Foreskin fibroblast (primary cell): ENCODE measurements at places on chromosomes 4 and X.

GRCh38 chr4:184854673-184855072 lies 28.9 kb upstream of the ACSL1 start:
- DNase-seq: no peak

DNA sequence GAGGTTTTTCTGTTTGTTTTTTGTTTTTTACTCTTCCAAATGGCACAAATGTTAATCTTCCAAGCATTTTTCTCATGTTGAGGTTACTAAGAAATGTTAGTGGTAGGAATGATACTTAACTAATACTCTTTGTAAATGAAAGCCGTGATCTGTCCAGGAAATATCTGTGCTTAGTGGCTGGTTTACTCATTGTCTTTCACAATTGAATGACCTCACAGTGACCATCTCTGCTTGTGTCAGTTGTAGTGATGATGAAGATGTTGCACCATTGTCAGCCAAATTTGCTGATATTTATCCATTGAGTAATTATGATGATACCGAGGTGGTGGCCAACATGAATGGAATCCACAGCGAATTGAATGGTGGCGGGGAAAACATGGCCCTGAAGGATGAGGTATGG lies 93.5 kb downstream of the TNIP2 start:
- peak; percentile 92 for DNase-seq

DNA sequence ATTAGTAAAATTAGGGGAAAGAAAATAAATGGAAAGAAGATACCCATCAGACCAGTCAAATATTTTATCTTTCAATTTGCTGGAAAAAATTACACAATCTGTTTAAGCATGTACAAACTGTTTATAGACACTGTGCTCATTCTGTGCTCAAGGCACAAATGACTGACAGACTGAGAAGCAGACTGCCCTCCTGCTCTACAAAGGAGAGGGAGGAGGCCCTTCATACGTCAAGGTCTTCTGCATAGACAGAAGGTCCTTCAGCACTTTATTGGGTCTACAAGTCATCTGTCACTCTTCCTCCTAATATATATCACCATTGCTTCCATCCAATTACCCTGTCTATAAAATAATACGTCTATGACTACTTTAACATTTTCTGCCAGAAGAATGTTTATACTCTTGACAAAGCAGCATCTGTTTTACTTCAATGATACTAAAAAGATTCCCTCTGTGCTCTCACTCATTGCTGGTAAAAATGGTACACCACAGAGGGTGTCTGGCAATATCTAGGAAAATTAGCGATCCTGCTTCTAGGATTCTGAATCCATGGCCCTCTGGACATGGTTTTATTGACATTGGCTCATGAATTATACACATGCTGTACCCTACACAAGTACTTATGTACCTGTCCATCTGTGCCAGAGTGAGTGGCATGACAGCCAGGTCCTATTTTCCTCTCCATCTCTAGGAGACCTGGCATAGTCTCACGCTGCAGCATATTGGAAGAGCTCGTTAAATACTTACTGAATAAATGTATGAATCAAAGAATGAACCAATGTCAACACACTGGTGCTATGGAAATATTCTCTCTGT lies 11.3 kb downstream of the SLC10A6 start:
- DNase-seq: peak; percentile 29

DNA sequence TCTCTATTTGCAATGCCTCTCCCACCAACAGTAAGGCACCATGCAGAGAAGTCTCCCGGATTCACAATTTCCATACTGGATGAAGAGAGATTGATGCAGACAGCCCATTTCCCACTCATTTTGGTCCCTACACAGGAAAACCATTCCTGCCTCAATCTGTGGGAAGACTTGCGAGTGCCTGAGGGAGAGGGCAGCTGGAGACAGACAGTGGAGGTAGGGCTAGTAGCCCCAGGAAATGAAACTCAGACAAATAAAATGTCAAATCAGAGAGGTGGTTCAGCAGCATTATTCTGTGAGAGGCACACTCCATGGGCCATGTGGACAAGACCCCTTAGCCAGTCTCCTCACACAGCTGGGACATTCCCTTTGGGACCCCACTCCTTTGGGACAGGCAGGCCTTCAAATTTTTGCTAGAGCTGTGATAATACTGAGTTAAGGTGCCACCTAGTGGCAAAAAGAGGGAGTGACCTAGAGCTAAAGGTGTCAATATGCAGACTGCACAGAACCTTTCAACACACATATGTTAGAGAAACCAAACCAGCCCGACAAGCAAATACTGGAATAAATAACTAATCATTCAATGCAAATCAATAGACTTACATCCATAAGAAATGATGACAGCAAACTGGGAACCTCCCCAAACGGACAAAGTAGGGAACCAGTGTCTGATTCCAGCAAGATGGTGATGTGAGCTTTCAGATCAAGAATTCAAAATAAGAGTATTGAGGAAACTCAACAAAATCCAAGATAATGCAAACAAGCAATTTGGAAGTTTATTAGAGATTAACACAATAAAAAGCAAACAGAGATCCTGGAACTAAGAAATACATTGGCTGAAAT lies 1865.3 kb upstream of the AGA start:
- DNase-seq: peak; percentile 1

GRCh38 chr4:5798946-5799345 lies 87.9 kb downstream of the EVC start:
- DNase-seq: no peak

- peak; percentile 86 for DNase-seq
These were observed 87.0 kb upstream of the SCOC start for GRCh38 chr4:140286456-140286855.

DNA sequence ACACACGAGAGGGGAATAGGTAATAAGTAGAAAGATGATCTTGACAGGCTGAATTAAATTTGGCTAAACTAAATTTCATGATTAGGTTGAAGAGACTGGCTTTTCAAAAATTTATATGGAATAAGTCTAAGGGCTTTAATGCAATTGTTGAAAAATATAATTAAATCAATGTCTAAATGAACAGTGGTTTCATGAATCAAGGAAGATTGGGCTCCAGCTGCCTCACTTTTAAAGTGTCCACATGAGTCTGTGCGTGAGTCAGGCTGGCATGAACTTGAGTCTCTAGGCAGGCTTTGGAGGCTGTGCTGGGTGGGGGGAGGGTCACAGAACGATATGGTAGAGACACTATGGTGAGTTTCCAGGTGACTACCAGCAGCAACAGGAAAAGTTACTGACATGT lies 111.9 kb downstream of the SORBS2 start:
- DNase-seq: no peak

- DNase-seq: no peak
These were observed 56.5 kb downstream of the BMPR1B start for GRCh38 chr4:94814237-94814636.

DNA sequence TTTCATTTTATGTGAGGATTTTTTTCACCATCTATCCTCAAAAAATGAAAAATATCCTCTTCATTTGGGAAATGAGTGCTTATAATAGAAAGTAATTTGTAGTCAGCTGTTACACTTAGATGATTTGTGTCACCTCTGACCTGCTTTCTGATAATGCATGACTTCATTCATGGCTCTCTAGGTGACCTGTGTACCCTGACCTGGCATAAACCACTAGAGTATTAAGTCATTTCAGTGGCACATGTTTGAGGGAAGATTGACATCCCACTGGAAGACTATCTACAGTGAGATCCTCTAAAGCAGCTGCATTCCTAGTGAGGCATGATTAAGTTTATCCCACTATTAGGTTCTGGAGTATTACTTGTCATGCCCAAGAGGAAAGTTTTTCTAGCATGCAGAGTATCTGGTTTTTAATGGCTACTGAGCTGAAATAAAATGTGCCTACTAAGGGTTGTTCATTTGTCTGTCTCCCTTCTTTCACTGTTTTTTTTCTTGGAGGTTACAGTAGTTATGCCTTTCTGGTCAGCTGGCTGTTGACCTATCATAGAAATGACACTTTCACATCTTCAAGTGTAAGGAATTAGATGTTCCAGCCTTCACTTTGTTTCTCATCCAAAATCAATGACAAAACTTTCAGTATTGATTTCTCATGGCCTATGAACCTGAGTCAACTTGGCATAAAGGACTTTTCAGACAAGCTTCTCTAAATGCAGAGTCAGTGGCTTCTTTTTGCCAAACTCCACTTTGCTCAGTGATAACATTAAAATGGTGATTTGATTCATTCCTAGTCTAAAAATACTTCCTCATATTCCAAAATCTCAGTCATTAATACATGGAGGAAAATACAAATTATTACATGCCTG lies 33.1 kb downstream of the TET2 start:
- DNase-seq: peak; percentile 13

DNA sequence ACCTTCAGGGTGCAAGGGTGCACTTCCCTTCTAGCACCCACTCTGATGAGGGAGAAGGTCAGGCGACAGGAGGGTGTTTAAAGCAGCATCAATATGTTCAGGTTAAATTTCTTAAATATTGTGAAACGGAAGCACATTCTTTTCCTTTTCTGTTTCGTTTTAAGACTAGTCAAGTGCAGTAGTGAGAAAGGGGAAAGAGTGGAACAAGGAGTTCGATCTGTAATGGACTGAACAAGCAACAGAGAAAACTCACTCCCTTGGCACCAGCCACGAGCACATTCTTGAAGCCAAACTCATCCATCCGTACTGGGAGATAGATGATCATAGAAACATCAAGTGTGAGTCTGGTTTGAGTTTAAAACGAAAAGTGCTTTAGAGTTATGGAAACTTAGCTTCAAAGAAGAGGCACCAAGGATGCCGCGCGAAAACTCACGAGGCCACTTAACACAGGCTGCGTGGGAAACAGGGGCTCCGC lies 815 bp downstream of the FAM53A start:
- peak; percentile 92 for DNase-seq

GRCh38 chr4:185357733-185358440 lies 37.8 kb downstream of the LRP2BP start:
- DNase-seq: no peak

DNA sequence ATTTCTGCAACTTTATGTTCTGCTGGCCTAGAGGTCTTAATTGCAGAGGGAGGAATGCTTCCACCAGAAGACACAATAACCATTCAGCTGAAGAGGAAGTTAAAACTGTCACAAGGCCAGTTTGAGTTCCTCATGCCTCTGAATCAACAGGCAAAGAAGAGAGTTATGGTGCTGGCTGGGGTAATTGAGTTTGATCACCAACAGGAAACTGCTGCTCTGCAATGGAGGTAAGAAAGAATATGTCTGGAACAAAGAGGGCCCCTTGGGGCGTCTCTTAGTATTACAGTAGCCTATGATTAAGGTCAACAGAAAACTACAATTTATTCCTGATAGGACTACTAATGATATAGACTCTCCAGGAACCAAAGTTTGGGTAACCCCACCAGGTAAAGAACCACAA lies 744.0 kb downstream of the FSTL5 start:
- no peak for DNase-seq

- no peak for DNase-seq
These were observed 115.9 kb upstream of the PNPLA4 start for GRCh38 chrX:8043121-8043520.

GRCh38 chr4:79442422-79442821 lies 34.4 kb upstream of the GK2 start:
- no peak for DNase-seq

DNA sequence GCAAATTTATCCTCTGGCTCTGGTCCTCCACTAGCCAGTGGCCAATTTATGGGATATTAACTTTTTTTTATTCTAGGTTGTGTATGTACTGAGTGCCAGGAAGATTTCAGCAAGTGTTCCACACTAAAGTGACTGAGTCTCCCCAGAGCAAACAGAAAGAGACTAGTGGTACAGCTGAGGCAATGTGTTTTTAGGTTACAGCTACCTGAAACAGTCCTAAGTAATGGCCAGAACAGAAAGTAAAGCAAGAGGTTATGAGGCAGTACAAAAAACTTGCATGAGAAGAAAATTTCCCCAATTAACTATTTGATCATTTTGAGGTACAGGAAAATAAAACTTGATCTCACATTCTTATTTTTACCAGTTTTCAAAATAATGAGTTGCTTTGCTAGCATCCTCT lies 31.2 kb downstream of the PRDM8 start:
- DNase-seq: no peak

DNA sequence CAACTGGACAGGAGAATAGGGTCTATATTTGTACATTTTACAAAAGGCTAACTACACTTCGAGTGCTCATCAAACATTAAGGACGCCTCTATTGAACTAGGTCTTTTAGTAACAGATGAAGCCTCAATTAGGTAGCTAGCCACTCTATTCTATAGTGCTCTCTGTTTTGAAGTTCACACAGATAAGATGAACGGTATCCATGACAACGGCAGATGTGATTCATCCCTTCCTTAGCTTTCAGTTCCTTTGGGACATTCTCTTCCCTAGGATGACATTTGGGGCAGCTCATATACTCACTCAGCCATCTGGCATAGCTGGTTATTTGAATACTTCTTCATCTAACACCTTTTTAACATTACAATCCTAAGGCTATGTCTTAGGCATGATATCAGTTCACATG lies 62.4 kb upstream of the WDFY3 start:
- peak; percentile 83 for DNase-seq

- no peak for DNase-seq
These were observed 26.2 kb upstream of the PYURF start for GRCh38 chr4:88549815-88550214.

GRCh38 chr4:39591290-39591689 lies 47.4 kb downstream of the SMIM14 start:
- no peak for DNase-seq

DNA sequence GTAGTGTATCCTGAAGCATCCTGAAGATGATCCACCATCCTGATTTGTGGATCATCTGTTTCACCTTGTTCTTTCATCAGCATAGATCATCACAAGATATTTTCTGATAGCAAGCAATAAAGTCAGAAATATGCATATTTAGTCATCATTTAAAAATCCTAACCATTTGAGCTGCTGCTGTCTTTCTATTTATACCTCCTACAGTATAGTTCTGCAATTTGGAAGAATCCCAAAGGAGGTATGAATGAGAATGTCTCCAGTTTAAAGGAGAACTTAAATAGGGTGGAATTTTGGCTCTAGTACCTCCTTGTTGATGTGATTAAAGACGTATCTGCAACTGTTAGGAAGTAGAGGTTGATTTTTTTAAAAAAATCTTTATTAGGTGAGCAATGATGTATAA lies 7.6 kb downstream of the SLC25A14 start:
- no peak for DNase-seq

- no peak for DNase-seq
These were observed 6.8 kb upstream of the MSL3 start for GRCh38 chrX:11751261-11751660.

DNA sequence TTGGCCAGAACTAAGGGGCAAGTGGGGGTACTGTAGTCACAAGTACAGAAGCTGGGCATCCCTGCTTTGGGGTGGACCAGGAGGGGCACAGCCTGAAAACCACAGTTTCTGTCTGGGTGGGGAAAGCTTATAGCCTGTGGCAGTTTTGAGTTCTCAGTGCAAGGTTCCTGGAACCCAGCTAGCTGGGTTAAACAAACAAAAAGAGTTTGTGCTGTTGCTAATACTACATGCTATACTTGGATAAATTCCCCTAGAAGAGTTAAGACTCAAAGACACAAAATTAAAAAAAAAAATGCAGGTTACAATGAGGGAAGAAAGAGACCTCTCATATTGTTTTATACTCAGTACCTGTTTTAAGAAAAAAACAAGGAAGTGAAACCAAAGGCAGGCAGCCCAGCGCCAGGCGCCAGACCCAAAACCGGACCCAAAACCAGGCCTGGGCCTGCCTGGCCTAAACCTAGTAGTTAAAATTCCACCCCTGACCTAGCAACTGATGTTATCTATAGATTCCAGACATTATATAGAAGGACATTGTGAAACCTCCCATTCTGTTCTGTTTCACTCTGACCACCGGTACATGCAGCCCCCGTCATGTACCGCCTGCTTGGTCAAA lies 50.8 kb downstream of the SLC2A9 start:
- DNase-seq: no peak

- no peak for DNase-seq
These were observed 12.1 kb upstream of the RUFY3 start for GRCh38 chr4:70709611-70710205.

- DNase-seq: no peak
These were observed 329.9 kb upstream of the SLC7A11 start for GRCh38 chr4:138572007-138572406.
